Calu3 (cell line): ENCODE measurements at places on chromosomes 5 and 9. TPM values are rescaled to one million over a fixed set of nuclear protein-coding genes. Genes with fewer than 3 reads are reported as not detected.

DNA sequence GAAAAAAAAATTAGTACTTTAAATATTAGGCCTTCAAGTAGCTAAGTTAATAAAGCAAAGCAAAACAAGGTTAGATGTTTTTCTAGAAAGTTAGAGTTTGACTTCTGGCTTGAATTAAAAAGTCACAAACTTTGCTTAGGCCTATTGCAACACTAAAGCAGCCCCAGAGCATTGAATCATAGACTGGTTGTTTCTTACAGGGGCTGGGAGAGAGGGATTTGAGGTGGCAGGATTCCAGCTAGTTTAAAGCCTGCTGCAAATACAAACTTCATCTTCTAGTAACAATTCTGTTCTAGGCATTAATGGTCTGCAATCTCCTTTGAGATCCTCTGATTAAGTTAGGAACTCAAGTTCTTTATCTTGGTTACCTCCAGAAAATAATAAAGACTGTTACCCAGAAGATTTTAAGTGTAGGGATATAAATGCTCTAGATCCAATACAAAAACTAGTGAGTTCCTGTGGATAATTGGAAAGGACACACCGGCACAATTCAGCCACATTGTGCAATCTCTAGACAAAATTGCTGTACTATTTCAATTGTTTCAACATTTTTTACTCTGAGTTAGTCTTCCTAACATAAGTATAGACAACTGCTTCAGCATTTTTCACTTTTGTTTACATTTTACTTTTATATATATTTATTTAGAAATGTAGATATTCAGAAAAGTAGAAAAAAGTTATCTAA lies 12.6 kb downstream of the OR13C5 start:
- no peak for DNase-seq

C5orf58 gene
- not detected in 2 replicates for total RNA-seq

GRCh38 chr5:68116868-68117411 lies 98.6 kb upstream of the PIK3R1 start:
- no peak for DNase-seq

- peak; percentile 56 for DNase-seq
These were observed 382.7 kb downstream of the ENC1 start for GRCh38 chr5:74257645-74258313.

CDX1 gene
- not detected in 2 replicates for total RNA-seq

DNA sequence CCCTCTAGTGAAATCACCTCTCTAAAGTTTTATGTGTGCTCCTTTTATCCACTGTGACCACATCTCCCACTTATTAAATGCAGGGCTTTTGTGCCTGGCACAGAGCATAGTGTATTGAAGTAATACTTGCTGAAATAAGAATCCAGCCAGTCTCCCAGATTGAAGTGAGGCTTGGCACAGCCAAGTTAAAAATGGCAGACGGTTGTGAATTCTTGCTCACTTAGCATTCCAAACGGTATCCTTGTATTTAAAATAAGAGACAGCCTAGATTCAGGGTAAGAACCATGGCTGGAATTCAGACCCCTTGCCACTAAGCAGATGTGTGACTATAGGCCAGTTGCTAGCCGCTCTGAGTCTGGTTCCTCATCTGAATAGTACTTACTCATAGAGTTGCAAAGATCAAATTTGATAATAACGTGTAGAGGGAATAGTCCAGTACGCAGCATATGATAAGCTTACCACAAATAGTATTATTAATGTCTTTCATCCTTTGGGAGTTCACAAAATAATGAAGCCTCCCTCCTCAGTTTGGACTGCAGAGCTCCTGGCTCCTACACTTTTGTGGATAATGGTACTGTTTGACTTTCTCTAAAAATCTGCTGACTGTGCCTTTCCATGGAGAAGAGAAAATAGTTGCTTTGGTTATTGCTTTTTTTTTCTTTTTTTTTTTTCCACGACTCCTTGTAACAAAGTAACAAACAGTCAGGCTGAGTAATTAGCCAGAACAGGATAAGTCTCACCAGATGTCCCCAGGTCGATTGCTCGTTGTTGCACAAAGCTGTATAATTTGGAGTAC lies 51.5 kb downstream of the FGF1 start:
- no peak for DNase-seq

DNA sequence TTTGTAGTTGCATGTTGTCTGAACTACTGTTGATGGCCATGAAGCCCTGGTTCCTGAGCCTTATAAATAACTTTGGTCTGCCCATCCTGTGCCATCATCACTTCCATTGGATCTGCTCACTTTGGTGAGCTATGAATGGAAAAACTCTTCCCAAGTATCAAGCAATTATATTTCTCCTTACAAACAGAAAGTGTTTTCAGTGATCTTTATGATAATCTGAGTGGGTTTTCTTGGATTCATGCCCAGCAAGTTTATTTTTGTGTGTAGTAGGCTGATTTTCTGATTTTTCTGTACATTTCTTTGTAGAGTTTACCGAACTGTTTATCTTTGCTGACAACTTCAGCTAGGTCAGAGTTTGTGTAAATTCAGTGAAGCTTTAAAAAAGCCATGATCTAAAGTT lies 31.0 kb downstream of the CAMK4 start:
- DNase-seq = no peak

- peak; percentile 41 for DNase-seq
These were observed 4.0 kb upstream of the RANBP3L start for GRCh38 chr5:36305571-36306326.

SLC23A1 gene
- 0.80 and 2.8 TPM in 2 replicates for total RNA-seq

DNA sequence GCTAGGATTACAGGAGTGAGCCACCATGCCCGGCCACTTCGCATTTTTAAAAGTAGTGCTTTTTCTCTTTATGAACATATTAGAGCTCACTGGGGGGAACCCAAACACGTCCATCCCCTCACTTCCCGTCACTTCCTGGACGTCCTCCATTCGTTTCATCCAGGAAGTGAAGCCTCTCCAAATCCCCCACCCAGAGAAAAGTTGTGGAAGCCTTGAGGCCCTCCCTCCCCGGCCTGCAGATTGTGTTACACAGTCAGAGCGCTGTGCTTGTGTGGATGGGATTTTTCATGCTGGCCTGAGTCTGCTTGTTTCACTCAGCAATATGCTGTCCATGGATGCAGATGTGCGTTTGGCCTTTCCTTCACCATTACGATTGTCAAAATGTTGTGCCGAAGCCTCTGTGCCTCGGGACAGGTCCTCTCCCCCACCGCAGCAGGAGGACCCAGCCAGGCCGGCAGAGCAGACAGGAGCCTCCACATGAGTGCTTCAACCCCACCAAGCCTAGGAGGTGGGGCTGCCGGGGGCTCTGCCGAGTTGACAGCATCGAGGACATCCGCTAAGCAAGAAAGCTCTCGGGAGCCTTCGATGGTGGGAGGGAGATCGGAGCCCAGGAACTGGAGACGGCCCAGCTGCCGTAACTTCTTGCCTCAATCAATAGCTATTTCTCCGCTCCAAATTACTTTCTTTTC lies 121.6 kb upstream of the PPP1R26 start:
- no peak for DNase-seq
